Fibroblast of skin of back (primary cell): ENCODE measurements at places on chromosomes 6 and 20.
A peak's percentile ranks its signal among the peaks of the same experiment; 100 is the strongest.

DNA sequence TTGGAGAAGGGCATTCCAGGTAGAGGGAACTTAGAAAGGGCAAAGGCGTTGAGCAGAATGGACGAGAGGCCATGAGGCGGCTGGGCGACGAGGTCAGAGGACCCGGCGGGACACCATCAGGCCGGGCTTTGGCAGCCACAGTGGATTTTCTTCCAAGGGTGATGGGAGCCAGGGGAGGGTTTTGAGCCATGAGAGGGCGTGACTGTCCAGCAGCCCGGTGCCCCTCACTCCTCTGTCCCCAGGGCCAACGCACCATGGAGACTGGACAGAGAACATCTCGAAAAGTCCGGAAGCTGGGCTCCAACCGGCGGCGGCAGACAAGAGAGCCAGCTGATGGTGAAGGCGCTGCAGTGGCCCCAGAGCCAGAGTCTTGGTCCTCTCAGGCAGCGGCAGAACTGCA, 6.4 kb downstream of the RAB44 start:
- DNase-seq, result no peak

- no peak for DNase-seq
Observed at GRCh38 chr6:31414771-31415265, 11.4 kb downstream of the MICA start.

DNA sequence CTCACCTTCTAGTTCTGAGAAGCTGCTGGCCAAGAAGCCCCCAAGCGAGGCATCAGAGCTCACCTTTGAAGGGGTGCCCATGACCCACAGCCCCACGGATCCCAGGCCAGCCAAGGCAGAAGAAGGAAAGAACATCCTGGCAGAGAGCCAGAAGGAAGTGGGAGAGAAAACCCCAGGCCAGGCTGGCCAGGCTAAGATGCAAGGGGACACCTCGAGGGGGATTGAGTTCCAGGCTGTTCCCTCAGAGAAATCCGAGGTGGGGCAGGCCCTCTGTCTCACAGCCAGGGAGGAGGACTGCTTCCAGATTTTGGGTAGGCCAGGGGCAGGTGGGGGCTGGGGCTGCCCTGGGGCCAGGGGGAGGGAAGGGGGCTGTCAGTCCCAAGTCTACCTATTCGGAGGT, 2.3 kb downstream of the MYLK2 start:
- DNase-seq, result no peak

GRCh38 chr6:40550202-40551101, 36.7 kb downstream of the LRFN2 start:
- DNase-seq, result peak; percentile 54

GRCh38 chr6:13539572-13539971, 34.8 kb upstream of the SIRT5 start:
- DNase-seq, result no peak

DNA sequence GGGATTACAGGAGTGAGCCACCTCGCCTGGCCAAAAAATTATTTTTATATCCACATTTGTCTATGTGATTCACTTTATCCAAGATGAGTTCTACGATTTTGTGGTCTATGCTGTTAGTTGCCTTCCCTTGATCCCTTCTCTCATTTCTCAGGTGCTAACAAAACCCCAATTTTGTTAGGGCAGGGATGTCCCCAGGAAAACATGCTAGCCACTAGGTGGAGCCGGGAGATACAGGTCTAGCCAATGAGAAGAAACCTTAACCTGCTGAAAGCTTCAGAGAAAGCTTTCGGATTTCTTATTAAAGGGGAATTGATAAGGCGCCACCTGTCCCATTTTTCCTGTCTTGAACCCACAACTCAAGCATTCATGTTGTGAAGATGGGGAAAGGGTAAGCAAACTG, 167.4 kb upstream of the OLIG3 start:
- DNase-seq, result peak; percentile 29

GRCh38 chr6:51570168-51570921, 517.1 kb downstream of the PKHD1 start:
- no peak for DNase-seq

DNA sequence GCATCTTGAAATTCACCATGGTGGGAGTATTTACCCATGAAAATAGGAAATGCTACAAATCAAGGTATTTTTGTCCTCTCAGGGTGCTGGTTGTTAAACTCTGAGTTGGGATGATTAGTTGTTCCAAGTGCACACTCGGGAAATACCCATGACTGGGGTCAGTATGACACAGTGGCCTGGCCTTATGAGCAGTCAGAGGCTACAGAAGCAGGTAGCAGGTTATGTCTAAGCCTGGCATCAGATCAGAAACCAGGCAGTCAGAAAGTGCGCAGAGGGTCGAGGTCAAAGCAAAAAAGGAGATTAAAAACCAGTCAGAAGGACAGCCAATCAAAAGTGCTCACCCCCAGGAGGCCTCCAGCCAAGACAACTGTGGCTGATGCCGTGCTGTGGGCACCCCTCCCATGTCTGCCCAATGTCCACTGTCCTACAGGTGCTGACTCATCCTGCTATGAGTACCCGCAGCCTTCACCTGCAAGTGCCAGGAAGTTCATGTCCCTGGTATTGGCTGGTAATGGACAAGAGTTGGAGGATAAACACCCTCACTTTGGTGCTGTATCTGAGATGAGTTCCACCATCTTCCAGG, 117.4 kb upstream of the SLC24A3 start:
- no peak for DNase-seq

- DNase-seq, result peak; percentile 59
Observed at GRCh38 chr20:51570739-51571459, 28.4 kb upstream of the NFATC2 start.

DNA sequence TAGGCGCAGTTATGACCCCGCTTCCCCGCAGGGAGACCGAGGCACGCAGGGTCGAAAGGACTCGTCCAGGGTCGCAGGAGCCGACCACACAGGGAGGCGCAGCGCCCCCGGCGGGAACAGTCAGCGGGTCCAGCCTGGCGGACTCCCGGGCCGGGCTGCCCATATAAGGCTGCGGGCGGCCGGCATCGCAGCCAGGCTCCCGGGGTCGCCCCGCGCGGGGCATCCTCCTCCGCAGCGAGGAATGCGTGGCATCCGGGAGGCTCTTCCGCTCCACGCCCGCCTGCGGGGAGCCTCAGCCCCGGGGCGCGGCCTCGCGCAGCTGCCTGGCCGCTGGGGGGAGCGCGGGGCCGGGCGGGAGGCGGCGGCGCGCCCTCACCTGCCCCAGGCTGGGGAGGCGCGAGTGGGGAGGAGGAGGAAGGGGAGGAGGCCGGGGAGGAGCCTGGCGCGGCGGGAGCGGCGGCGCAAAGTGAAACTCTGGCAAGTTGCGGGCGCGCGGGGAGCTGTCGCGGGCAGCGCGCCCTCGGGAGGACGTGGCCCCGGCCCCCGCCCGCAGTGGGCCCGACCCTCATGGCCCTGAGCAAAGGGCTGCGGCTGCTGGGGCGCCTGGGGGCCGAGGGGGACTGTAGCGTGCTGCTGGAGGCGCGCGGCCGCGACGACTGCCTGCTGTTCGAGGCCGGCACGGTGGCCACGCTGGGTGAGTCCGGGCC, at the start of gene SYNJ2:
SYNJ2 (plus strand) TSS at position 469 of the 707 bp plus-strand sequence; CDS start at position 568, 99 bp downstream.
- DNase-seq, result peak; percentile 88

- no peak for DNase-seq
Observed at GRCh38 chr6:96086745-96087144, 71.0 kb downstream of the FUT9 start.

DNA sequence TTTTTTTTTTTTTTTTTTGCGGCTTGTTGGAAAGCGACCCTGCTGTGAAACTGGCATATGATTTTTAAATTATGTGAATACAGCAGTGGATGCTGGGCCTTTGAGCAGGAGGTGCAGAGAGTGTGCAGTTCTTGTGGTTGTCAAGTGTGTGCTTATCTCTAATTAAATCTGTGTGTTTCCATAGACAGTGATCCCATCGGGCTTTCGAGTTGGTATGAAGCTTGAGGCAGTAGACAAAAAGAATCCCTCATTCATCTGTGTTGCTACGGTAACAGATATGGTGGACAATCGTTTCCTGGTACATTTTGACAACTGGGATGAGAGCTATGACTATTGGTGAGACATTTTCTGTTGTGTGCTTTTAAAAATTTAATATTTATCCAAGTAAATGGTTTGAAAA, 52.4 kb downstream of the L3MBTL3 start:
- DNase-seq, result peak; percentile 27
